Psoas muscle (tissue), 8 donors: ENCODE measurements at places on chromosomes 5 and 9. TPM values are rescaled to one million over a fixed set of nuclear protein-coding genes. Genes with fewer than 3 reads are reported as not detected.

GRCh38 chr5:150607991-150608390 is 32.5 kb upstream of the SYNPO start:
- H3K27ac ChIP-seq: peak overlapping the region; percentile 98
- H3K4me1 ChIP-seq: peaks cover 64% of the 10 kb centered on the region
- H3K36me3 ChIP-seq: no peaks in the 10 kb centered on the region
- no peaks in the 10 kb centered on the region for H3K27me3 ChIP-seq
- no peak overlapping the region for H3K4me3 ChIP-seq

GRCh38 chr5:172659909-172660628 is 19.0 kb downstream of the NEURL1B start:
- H3K4me3 ChIP-seq: no peak overlapping the region
- H3K27ac ChIP-seq: peak overlapping the region; percentile 65
- no peaks in the 10 kb centered on the region for H3K27me3 ChIP-seq
- H3K4me1 ChIP-seq: peaks cover 15% of the 10 kb centered on the region
- peak; percentile 88 for DNase-seq

DNA sequence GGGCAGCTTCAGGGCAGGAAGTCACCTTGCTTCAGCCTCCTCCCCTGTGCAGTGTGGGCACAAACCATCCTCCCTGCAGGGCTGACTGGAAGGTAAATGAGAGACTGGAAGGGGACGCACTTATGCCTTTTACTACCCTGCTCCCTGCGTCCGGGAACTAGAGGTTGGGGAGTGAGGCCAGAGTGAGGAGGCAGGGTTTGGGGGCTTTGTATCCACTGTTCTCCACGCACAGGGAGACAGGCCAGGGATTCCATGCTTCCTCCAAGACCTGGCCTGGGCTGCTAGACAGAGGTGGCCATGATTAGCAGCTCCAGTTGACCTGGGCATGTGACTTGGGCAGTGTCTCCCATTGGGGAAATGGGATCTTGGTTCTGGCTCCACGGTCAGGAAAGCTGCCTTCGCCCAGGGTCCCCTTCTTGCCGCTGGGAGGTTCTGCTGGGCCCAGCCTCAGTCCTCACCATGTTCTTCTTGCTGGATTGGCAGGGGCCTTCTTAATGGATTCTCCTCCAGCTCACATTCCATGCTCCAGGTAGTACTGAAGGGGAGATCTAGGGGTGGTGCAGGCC is 37.0 kb upstream of the PSD2 start:
- peaks cover 12% of the 10 kb centered on the region for H3K27me3 ChIP-seq
- no peaks in the 10 kb centered on the region for H3K36me3 ChIP-seq

DNA sequence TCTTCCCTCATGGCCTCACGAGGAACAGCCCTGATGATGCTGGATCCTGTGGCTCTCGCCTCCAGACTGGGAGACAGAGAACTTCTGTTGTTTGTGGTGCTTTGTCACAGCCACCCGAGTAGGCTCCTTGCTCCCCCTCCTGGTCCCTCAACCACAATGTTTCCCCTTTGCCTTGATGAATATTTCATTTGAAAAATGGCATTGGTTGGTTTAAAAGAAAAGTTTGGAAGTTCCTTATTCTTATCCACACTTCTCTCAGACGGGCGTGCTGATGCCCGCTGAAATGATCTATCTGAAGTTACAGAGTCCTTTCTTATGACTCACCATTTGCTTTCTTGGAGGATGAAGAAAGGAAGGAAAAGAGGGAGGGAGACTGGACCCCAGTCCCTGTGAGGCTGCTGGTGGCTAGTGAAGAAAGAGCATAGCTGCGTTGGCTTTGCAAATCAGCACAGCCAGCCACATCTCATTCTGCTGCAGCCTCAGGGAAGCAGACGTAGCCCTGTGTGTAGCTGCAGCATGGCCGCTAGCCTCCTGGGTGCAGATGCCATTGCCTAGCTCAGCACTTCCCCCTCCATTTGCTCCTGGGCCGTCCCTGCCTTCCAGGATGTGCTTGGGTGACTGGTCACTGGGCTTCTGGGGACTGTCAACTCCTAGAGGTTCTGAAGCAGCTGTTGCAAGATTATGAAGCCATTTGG is 185.9 kb downstream of the ERCC6L2 start:
- no peak for DNase-seq
- H3K27me3 ChIP-seq: no peaks in the 10 kb centered on the region
- no peak overlapping the region for H3K27ac ChIP-seq
- H3K36me3 ChIP-seq: no peaks in the 10 kb centered on the region

Gene DELE1
- 23.1 TPM for polyA plus RNA-seq

Gene DMXL1
- polyA plus RNA-seq: 8.6 TPM

Gene SHC3
- polyA plus RNA-seq: 0.04 TPM

Gene MXD3
- 1.3 TPM for polyA plus RNA-seq
